ENCODE measurements at places on chromosomes 13 and 19.

- DNase-seq = peak; percentile 14
These were observed 3.3 kb downstream of the FCGRT start for GRCh38 chr19:49515767-49516166.

GRCh38 chr19:489418-490196, 6.7 kb upstream of the MADCAM1 start:
- DNase-seq = no peak

GRCh38 chr13:73508841-73509240, 450.0 kb downstream of the KLF5 start:
- no peak for DNase-seq

- no peak for DNase-seq
These were observed 16.9 kb upstream of the HTR2A start for GRCh38 chr13:46913757-46914156.

- DNase-seq = no peak
These were observed 66.7 kb downstream of the CDADC1 start for GRCh38 chr13:49314344-49314882.

DNA sequence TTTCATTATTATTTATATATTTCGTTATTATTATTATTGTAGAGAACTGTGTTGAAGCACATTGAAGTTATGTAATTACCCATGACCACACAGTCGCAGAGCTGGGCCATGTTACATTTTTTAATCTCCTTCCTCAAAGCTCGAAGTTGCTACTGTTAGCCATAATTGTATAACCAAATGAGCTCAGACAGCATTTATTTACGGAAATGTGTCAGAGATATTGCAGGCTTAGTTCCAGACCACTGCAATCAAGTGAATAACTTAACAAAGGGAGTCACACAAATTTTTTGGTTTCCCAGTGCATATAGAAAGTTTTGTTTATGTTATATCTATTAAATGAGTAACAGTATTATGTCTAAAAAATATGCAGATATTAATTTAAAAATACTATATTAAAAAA, 147.1 kb upstream of the SLITRK1 start:
- DNase-seq = no peak

DNA sequence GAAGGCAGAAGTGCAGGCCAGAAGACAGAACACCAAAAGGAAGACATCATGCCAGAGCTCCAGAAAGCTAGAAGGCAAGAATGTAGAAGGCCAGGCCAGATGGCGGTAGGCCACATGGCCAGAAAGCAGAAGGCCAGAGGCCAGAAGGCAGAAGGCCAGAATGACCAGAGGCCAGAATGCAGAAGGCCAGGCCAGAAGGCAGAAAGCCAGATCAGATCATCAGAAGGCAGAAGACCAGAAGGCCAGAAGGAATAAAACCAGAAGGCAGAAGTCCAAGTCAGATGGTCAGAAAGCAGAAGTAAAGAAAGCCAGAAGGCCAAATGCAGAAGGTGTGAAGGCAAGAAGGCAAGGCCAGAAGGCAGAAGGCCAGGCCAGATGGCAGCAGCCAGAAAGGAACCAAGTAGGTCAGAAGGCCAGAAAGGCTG, 185.0 kb downstream of the TUBA3C start:
- DNase-seq = no peak

GRCh38 chr19:1011831-1012333, 9.0 kb downstream of the TMEM259 start:
- no peak for DNase-seq

DNA sequence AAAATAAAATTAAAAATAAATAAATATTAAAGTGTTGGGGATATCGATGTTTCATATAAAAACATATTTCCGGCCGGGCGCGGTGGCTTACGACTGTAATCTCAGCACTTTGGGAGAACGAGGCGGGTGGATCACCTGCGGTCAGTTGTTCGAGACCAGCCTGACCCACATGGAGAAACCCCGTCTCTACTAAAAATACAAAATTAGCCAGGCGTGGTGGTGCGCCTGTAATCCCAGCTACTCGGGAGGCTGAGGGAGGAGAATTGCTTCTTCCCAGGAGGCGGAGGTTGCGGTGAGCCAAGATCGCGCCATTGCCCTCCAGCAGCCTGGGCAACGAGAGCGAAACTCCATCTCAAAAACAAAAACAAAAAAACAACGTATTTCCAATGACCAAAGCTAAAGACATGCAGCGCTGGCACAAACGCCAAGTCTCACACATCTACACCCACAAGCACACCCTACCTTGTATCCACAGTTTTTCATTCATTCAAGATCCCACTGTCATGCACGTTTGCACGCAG, 907 bp downstream of the ZNF569 start:
- no peak for DNase-seq

DNA sequence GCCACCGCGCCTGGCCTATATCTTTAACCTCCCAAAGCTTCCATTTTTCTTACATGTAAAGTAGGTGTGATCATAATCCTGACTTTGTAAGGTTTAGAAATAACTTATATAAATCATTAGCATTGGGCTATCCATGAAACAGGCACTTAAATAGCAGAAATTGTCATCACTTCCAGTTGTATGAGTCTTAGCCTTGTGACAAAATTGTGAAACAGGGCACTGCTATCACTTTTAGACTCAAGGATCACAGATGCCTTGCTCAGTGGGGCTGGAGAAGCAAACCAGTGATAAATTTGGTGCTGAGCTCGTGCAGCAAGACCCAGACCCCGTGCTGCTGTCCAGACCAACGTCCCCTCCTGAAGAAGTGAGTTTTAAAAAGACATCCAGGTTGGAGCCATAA, 209.7 kb downstream of the KATNAL1 start:
- DNase-seq = no peak

GRCh38 chr19:12034620-12035019, 859 bp downstream of the ZNF433 start:
- DNase-seq = no peak

DNA sequence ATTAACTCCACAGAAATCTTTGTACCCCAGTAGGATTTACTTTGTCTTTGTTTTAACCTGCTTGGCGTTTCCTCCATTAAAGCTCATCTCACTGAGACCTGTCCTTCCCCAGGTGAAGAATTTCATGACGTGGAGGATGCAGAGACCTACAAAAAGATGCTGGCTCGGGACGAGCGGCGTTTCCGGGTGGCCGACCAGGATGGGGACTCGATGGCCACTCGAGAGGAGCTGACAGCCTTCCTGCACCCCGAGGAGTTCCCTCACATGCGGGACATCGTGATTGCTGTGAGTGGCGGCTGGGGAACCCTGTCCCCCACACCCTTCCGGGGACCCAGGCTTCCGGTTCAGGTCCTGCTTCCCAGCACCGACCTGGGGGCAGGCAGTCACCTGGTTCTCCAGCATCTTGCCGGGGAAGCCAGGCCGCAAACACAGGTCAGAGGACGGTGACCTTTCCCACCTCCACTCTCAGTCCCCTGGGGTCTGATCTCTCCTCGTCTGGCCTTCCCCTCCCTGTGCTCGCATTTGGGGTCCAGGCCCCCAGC, 9.2 kb downstream of the RCN3 start:
- no peak for DNase-seq

- DNase-seq = no peak
These were observed 254.5 kb downstream of the FGF14 start for GRCh38 chr13:102147353-102147752.

DNA sequence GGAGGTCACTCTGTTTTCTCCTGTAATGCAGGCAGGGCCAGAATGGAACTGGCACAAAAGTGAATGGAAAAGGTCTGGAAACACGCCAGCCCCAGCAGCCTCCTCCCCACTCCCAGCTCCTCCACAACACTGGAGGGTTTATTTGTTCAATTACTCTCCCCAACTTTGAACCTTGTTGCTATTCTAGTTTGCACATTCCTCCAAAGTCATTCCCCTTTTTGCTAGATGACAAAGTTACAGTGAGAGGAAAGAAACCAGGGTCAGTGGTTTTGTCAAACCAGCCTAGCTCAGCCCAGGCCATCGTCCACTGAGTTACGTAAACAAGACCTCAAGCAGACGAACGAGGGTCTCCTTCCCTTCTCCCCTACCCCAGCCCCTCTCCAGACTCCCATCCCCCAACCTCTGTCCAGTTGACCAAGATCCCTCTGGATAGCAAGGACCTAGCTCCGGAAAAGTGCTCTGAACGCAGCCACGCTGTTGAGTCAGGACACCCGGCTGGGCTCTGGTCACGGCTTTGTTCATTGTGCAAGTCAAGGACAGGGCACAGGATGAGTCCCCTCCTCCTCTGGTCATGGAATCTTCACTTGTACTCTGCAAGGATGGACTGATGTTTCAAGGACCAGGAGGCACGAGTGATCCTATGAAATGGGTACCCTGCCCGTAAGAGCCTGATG, 180.0 kb downstream of the USP12 start:
- no peak for DNase-seq

DNA sequence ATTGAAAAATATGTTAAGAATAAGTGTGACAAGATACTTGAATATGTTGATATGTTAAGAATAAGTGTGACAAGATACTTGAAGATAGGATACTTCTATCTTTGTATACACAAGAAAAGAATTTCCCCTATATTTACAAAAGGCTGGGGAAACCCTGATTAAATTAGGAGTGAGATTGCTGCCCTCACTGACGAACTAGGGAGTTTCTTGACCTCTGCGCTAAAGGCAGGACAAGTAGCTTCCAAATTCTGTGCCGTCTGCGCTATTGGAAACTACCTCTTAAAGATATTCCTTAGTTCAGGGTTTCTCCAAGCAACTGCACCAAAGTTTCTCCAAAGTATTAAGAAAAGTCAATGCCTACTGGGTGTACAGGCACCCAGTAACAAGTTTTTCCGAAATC, 730 bp downstream of the ZNF260 start:
- peak; percentile 14 for DNase-seq

- DNase-seq = no peak
These were observed 15.5 kb downstream of the KASH5 start for GRCh38 chr19:49403404-49404187.

DNA sequence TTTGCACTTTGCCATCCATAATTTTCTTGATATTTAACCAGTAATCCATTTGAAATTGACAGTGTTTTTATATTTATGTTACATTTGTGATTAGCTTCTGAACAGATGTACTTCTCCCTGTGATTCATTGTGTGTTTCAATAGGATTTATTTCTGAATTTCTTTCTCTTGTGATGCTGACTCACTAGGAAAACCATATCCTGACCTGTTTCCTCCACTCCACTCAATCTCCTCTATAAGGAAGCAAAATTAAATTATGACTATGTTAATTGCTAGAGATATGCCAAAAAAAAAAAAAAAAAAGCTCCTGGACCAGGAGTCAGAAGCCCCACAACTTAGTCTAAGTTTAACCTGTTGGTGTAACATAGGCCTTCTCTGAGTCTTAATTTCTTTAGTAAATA, 614.6 kb upstream of the SPRY2 start:
- no peak for DNase-seq

- DNase-seq = no peak
These were observed 12.4 kb downstream of the CHAF1A start for GRCh38 chr19:4414800-4415321.

- no peak for DNase-seq
These were observed 1465.0 kb downstream of the EFNB2 start for GRCh38 chr13:105070452-105070851.

DNA sequence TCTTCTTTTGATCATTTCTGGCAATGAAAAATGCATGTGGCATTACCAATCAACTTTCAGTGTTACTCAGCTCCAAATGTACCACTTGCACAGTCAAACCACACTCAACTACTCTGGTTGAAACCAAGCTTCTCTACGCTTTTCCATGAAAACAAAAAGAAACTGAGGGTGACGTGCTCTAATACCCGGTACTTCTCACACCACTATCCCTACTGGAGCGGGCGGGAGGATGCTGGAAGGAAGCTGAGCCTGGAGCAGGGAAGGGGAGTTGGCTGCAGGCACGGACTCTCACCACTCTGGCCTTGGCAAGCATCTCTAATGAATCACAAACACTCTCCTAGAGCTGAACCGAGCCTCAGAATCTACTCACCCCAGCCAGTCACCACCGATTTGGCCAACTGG, 48.2 kb downstream of the STK24 start:
- DNase-seq = no peak

GRCh38 chr19:32415246-32415645, 9.7 kb downstream of the DPY19L3 start:
- no peak for DNase-seq

GRCh38 chr19:14432791-14433553, at the start of gene PKN1:
PKN1 (plus strand) TSS chr19:14433306; CDS start chr19:14433522, 216 bp downstream.
- peak; percentile 90 for DNase-seq

DNA sequence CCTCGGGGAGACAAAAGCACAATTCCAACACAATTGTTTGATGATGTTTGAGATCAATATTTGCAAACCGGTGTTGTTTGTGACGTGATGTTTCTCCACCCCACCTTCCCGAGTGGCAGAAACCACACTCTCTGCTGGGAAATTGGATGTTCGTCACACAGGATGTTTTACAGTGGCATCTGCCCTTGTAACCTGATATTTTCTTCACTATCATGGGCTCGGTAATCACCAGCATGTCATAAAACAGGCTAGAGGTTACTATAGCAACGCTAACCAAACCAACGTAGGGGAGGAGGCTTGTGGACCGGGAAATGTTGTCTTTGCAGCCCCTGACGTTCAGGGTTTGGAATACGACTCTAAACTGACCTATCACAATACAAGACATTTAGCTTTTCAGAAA, 454.5 kb downstream of the IRS2 start:
- DNase-seq = no peak

DNA sequence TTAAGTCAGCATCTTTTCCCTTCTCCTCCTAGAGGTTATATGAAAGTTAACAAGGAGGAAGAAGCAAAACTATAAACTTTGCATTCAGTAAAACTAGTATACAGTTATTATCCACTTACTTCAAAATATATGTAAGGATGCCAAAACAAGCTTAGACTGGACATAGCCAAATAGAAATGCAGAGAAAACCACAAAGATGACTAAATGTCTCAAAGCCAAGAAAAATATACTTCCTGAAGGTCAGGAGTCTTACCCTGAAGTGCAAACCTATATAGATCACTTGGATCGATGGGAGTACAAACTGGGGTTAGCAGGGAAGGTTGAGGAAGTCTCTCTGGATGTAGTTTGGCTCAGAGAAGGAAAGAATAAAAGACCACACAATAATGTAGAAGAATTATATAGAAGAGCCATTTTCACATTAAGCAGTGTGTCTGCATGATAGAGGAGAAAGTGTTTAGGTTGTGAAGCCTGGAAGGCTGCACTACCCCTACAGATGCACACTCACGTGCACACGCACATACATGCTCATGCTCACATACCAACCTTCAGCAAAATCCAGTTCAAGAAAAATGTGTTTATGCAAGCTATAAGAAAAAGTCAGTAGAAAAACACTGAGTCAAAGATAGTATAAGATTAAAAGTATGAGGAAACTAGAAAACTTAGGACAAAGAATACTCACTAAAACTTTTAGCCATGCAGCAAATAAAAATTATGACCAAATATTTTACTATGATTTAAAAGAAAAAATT, 112.1 kb upstream of the RXFP2 start:
- DNase-seq = no peak

GRCh38 chr13:108407495-108407894, 138.0 kb downstream of the TNFSF13B start:
- no peak for DNase-seq

- DNase-seq = peak; percentile 57
These were observed 52.0 kb upstream of the ARGLU1 start for GRCh38 chr13:106619688-106620555.

DNA sequence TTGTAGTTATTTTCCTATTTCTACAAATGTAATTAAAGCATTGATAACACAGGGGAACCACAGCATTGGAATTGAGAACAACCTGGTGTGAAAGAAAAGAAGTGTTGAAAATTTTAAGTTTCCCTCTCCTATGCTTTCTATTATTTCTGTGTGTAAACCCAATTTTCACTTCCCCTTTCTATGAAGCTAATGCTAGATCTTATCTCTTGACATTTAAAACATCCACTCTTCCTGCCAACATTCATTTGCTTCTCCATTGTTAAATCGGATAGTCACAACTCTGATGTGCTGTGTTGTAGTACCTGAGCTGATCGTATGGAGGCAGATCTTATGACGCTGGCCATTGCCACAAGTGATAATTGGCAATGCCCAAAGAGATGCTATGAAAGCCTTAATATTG, 203.0 kb downstream of the ITGBL1 start:
- DNase-seq = no peak

All from GM10248 (cell line).